Activated gamma-delta T cell treated with Interleukin-2 at 50 U/mL for 16 hours (primary cell): ENCODE measurements at places on chromosomes 3 and 15.
A peak's percentile ranks its signal among the peaks of the same experiment; 100 is the strongest.

GRCh38 chr15:84955089-84955848, 26.4 kb upstream of the PDE8A start:
- DNase-seq = peak; percentile 39

DNA sequence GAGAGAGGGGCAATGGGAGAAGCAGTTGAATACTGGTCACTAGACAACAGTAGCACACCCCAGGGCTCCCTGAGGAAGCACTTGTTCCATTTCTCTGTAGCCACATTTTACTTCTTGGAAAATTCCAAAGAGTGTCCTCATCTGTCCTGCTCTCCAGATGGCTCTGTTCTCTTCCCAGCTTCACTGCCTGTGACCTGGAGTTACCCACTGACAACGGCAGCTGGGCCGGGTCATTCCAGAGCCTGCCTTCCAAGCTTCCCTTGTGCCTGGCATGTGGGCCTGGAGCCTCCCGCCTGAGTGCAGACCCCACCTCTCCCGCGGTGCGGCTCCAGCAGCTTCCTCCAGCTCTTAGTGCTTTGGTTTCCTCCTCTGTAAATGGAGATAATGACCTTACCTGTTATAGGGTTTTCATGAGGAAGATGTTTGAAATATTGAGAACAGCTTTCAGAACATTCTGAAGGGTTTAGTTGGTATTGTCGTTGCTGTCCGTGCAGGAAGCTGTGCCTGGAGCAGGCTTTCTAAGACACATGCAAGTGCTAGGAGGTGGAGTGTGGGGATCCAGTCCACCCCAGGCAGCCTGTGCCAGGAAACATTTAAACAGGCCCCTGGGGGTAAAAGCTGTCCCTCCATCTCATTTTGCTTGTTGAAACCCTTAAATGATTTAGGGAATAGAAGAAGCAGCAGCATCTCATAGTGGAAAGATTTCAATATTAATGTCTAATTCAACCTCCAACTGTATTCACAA, 24.8 kb downstream of the EFCC1 start:
- no peak for DNase-seq

GRCh38 chr3:176958560-176958959, 238.7 kb downstream of the TBL1XR1 start:
- DNase-seq = no peak

DNA sequence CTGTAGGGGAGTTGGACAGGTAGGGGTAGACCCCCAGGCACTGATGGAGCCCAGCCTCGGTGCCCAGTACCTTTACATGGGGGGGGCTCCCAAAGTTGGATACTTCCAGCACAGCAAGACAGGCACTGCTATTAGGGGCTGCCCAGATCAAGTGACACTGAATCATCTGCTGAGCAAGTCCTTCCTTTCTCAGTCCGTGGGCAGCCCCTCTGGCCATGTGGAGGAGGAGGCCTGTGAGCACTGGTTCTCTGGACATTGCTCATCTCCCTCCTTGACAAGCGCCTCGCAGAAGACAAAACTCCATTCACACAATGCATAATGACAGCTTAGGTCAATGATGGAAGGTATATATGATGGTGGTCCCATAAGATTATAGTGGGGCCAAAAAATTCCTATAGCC, 35.7 kb downstream of the EEFSEC start:
- no peak for DNase-seq
